AG10803 (cell line): ENCODE measurements at places on chromosomes 6 and 20.

- DNase-seq, result peak; percentile 67
These were observed 33.8 kb upstream of the SLC22A23 start for GRCh38 chr6:3490625-3490980.

DNA sequence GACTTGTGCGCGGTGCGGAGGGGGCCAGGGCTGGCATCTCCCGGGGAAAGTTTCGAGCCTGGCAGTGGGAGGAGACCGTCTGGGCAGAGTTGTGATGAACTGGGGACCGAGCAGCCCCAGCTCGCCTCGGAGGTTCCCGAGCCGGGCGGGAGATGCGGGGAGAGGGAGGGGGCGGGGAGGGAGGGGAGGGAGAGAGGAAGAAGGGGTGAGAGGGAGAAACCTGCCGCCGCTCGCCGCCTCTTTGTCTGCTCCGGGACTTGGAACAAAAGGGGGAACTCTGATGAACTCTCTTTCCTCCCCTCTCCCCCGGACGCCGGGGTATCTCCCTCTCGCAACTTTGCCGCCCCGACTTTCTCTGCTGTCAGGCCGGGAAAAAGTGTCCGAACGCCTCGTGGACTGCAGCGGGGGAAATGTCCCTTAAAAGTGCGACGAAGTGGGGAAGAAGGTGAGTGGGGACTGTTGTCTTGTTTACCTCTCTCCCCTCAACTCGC is 72.7 kb downstream of the SOX4 start:
- DNase-seq, result no peak

GRCh38 chr6:169170583-169170955 is 83.1 kb downstream of the THBS2 start:
- DNase-seq, result no peak

DNA sequence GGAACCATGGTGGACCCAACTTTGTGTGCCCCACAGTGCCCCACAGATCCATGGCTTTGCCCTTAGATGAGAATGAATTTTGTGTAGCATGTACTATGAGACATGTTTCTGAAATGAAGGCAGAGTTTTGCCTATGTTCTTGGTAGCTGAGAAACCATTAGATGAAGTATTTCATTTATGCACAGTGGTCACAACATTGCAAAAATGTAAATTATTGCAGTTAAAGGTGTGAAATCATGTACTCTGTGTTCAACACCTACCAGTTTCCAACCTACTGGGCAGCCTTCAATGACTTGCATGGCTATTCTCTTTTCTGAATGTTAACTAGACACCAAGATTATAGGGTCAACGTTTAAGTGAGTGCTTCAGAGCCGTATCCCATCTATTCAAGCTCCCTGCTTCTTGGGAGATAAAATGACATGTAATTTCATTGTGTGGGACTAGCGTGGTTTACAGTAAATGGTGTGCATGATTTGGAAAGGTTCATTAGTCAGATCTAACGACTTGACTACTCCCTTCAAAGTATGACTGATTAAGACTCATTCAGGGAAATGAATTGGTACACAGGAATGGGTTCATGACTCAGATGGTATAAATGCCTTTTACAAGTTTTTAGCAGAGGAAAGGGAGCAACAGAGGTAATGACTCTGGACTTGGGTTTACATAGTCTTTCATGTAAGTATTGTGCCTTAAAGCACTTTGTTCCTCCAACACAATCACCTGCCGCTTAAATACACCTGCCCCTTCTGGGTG is 106.1 kb upstream of the AKIRIN2 start:
- peak; percentile 61 for DNase-seq

GRCh38 chr6:90109141-90109540 is 187.5 kb downstream of the BACH2 start:
- DNase-seq, result no peak

- no peak for DNase-seq
These were observed 2.3 kb upstream of the EPB41L1 start for GRCh38 chr20:36152261-36152660.

DNA sequence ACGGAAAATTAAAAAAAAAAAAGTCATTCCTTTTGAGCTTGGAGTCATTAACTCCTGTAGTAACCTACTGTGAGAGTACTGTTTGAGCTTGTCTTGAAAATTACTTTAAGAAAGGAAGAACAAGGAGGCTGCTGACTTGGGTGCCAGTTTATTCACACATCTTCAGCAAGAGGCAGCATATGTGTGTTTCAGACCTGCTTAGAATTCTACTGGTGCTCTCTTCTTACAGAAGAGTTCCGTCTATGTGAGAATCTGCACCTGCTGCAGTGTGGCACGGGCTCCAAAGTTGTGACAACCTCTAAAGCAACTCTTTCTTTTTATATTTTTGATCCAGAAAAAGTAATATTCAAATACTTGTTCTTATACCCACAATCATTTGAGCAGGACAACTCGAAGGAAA is 117.4 kb upstream of the SOX4 start:
- DNase-seq, result no peak

- DNase-seq, result peak; percentile 25
These were observed 18.9 kb downstream of the MKKS start for GRCh38 chr20:10415013-10415650.
